ENCODE measurements at places on chromosomes 2 and 18.

DNA sequence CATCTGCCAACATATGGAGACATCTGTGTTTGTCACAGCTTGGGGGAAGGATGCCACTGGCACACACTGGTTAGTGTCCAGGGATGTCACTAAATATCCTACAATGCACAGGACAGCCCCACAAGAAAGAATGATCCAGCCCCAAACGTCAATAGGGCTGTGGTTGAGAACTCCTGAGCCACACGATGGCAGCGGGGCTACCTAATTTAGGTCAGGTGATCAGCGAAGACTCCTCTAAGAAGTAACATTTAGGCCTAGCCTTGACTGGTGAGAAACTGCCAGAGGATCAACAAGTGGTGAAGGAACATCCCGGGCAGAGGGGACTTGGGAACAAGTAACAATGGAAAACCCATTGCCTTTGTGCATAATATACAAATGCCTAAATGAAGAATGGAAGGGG, 5.0 kb upstream of the TGIF1 start:
- DNase-seq = no peak

DNA sequence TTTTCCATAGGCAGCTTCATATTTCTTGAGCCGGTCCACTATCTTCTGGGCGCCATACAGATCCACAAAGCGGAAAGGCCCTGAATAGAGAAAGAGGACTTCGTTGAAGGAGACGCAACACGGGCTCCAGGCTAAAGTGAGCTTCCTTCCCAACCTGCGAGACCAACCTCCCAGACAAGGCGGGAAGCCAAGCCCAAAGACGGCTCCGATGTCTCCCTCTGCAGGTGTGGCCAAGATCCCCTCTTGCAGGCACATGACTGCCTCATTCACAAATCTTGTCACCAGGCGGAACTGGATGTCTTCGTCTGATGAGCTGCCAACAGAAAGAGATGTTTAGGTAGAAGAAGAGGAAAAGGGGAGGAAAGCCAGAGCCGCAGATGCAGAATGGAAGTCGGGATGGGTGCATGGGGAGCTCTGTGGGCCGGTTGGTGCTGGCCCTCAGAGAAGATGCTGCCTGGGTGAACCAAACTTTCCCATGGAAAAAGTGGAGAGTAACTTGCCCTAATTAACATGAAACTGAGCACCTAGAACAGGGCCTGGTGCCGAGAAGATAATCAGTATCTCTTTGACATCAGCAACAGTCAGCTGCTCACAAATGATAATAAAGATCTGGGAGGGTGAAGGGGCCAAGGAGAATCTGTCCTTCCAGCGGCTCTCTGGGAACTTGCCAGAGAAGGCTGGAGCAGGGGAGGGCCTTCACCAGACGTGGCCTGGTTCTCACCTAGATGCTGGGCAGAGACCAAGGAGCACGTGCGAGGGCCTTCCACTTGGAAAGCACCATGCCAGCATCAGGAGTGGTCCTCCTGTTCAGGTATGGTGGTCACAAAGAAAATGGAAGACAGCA, 18.6 kb downstream of the GAREM2 start:
- no peak for DNase-seq

DNA sequence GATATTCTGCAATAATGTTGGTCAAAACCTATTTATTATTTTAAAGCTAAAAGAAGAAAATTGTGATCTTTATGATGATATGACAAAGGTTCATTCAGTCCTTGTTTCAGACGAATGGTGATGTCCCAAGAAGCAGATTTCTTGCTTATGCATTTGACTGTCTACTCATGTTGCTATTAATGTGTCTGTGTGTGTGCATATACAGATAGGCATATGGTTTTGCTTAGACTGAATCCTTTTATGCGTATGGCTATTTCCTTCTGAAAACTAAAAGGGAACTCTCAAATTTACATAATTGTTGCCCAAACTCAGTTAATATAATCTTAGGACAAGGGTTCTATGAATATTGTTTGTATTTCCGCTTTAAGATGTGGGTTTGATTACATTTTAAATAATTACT, 632.3 kb upstream of the SETBP1 start:
- DNase-seq = no peak

DNA sequence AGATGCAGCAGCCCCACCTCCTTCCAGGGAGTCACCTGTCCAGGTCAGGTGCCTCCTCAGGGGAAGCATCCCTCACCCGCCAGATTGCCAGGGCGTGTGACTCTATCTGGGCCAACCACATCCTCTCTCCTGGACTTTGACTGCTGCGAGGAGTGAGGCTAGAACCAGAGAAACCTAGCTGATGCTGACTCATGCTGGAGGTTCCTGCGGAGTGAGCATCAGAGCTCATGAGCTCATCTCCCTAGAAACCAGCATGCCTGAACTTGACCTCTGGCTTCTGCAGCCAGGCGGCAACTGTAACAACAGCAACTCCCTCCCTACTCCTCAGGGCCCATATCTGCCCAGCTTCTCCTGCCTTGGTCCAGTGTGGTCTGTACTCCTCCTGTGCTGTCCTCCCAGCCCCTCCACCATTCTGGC, 28.3 kb upstream of the NT5DC4 start:
- DNase-seq = peak; percentile 70

GRCh38 chr2:47512581-47513083, 109.7 kb downstream of the MSH2 start:
- no peak for DNase-seq

DNA sequence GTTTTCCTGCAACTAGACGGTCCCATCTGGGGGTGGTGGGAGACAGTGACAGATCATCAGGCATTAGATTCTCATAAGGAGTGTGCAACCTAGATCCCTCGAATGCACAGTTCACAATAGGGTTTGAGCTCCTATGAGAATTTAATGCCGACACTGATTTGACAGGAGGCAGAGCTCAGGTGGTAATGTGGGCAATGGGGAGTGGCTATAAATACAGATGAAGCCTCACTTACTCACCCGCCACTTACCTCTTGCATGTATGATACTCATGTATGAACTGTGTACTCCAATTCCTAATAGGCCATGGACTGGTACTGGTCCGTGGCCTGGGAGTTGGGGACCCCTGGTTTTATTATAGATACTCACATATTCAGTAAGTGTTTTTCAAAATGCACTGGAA, 122.4 kb upstream of the SIX3 start:
- DNase-seq = no peak

- no peak for DNase-seq
These were observed 76.3 kb downstream of the TMX3 start for GRCh38 chr18:68638613-68639012.

DNA sequence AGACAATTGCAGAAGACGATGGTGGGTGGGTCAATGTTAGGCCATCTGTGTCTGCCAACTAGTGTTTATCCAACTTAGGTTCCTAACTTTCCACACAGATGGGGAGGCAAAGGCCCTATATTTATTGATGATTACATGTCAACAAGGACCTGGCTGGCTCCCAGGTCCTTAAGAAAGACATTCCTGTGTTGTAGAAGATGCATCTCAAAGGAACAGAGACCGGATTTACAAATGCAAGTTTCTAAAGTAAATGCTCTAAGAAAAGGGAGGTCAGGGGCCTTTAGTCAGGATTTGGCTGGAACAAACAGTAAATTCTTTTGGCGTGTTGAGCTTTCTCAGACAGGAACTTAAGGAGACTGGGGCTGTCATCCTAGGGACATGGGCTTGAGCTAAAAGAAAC, 175.0 kb downstream of the SH3BP4 start:
- no peak for DNase-seq

DNA sequence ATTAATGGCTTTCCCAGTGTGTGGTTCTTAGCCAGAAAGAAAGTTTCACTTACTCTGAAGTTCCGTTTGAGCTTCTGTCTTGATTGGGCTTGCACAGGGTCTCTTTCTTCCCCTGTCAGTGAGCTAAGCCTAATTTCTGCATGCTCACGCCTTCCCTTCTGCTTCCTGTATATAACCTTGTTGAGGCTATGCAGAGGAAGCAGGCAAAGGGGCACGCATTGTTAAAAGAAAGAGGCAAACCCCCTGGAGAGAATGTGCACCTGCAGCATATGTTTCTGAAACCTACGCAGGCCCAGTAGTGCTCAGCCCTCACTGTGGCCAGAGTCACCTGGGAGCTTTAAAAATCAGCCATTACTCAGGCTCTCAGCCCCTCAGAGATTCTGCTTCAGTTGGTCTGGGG, 14.5 kb upstream of the PLA2R1 start:
- no peak for DNase-seq

- DNase-seq = no peak
These were observed 9.3 kb upstream of the NARS1 start for GRCh38 chr18:57630754-57631595.

DNA sequence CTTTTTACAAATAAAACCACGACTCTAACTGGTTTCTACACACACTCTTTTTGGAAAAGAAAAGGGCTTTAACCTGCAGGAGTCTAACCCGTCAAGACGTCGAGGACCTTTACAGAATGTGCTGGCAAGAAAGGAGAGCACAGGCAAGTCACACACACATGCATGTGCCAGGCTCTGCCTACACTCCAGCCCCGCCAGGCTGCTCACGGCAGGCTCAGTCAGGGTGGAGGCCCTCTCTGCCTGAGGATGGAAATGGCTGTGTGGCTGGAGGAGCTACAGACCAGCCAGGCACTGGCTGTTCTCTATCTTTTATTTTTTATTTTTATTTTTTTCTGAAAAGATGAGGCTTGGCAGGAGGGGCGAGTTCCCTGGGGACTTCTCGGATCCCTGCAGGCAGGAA, 10.2 kb downstream of the SIX3 start:
- peak; percentile 29 for DNase-seq

Measured in lower lobe of right lung (tissue), 2 donors.